ENCODE measurements at places on chromosomes 1 and 21.

- no peak for DNase-seq
Observed at GRCh38 chr1:89711140-89711778, 78.3 kb downstream of the LRRC8C start.

DNA sequence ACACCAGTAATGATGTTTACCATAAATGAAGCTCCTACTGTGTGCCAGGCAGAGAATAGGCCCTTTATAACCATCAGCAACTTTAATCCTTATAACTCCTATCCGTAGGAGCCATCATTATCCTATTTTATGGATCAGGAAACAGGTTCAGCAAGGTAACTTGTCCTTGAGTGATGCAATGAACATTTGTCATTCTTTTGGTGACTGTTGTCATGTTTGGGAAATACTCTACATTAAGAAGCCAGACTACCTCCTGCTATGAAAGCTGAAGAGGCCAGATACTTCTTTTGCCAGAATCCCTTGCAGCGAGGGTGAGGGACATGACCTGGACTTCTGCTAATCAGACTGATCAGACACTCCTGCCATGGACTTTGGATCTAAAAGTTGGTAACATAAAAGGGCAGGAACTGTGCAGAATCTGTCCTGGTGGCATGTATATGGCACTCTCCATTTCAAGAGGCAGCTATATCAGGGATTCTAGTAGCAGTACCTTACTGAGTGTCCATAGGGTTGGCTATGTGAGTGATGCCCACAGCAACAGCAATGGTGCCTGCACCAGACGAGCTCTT, 33.1 kb upstream of the SRRM1 start:
- no peak for DNase-seq

DNA sequence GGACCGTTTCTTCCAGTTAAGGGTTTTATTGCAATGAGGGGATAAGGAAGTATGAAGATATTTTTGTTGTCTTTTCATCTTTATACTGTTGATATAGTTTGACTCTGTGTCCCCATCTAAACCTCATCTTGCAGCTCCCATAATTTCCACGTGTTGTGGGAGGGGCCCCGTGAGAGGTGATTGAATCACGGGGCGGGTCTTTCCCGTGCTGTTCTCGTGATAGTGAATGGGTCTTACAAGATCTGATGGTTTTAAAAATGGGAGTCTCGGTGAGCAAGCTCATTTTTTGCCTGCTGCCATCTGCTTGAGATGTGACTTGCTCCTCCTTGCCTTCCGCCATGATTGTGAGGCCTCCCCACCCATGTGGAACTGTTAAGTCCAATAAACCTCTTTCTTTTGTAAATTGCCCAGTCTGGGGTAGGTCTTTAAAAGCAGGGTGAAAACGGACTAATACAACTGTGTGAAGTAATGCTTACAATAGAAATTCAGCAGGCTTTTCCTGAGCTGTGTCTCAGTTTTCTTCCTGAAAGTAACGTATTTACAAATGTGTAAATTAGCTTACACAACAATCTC, 377.3 kb downstream of the SIPA1L2 start:
- DNase-seq, result no peak

- no peak for DNase-seq
Observed at GRCh38 chr1:54304518-54304917, 101.7 kb downstream of the SSBP3 start.

DNA sequence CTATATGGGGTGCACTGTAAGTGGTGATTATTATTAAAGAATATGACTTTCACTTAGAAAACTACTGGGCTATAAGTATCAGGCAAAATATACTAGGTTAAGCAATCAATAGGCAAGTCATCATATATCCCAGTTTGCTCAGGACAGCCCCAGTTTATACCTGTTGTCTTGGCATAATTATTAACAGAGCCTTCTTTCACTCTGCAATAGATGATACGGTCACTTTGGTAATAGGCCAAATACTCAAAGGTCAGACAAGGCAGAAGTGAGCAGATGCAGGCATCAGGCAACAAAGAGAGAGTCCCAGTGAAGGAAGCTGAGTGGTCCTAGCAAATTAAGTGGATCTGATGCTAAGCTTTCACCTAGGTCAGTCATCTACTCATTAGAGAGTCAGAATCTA, 599.9 kb downstream of the LMO4 start:
- DNase-seq, result no peak

DNA sequence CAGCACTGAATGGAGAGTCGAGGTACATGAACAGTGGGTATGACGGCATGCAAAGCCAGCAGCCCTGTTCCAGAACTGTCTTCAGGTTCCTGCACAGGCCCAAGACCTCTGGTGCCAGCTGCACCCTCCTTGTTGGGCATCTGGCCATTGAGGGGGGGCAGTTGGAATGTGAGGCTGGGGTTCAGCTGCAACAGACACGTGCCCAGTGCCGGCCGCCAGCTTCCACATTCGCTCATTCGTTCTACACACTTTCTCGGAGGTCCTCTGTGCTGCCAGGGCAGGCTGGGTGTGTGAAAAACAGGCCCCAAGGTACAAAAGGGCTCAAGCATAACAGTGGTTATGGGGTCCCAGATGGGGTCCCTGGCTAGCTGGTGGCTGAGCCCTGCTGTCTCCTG, 37.9 kb upstream of the SLC19A1 start:
- no peak for DNase-seq

GRCh38 chr1:6299557-6300165, 38.8 kb upstream of the GPR153 start:
- DNase-seq, result no peak

GRCh38 chr1:183918589-183918988, 113.7 kb downstream of the RGL1 start:
- no peak for DNase-seq

- no peak for DNase-seq
Observed at GRCh38 chr1:157829210-157829609, 9.3 kb upstream of the FCRL1 start.

DNA sequence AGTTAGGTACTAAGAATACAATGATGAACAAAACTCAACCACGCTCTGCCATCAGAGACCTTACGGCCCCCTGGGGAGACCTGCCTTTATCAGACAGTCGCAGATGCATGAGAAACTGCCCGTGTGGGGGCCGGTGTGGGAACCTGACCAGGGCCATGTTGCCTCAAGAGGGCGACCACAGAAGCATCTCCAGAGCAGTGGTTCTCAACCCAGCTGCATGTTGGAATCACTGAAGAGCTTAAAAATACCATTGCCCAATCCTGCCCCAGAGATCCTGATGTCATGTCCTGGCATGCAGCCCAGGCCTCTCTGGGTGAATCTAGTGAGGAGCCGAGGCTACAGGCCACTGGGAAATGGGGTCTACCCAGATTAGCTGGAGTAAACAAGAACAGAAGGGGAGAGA, 108.7 kb downstream of the PRDM2 start:
- no peak for DNase-seq

GRCh38 chr1:34850382-34850781, 9.2 kb downstream of the SMIM12 start:
- DNase-seq, result no peak

- DNase-seq, result no peak
Observed at GRCh38 chr1:19037659-19038058, 81.2 kb upstream of the IFFO2 start.

- no peak for DNase-seq
Observed at GRCh38 chr1:21089731-21090130, 87.0 kb downstream of the EIF4G3 start.

GRCh38 chr1:203638103-203638475, 11.5 kb downstream of the ATP2B4 start:
- no peak for DNase-seq

GRCh38 chr1:32112806-32113375, 5.0 kb downstream of the KPNA6 start:
- DNase-seq, result no peak

DNA sequence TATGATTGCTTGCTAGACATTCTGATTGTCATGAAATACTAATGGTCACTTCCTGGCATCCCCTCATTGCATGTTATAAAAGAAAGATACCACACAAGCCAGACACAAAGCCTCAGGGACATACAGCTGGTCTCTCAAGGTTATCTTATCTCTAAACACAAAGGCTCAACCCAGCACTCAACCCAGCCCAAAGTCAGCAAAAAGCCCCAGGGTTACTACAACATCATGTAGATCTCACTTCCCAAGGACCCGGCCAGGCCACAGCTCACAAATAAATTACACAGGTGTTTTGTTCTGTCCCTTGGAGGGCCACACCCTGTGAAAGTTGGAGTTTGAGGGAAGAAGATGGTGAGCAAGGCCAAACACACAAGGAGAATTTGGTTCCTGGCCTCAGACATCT, 109.7 kb upstream of the BARHL2 start:
- DNase-seq, result no peak

- no peak for DNase-seq
Observed at GRCh38 chr1:35810096-35810881, 2.5 kb downstream of the AGO4 start.

DNA sequence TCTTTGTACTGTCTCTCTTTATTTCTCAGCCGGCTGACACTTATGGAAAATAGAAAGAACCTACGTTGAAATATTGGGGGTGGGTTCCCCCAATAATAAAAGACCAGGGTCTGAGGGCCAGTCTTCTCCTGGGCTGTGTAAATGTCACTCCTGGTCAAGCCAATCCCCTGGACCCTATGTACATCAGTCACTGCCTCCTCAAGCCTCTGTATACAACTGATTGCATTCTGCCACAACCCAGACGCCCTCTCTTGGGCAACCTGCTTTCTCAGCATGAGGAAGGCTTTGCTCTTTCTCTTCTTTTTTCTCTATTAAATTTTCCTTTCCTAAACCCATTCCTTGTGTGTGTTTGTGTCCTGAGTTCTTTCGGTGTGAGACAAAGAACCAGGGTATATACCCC, 84.1 kb upstream of the SERBP1 start:
- no peak for DNase-seq

DNA sequence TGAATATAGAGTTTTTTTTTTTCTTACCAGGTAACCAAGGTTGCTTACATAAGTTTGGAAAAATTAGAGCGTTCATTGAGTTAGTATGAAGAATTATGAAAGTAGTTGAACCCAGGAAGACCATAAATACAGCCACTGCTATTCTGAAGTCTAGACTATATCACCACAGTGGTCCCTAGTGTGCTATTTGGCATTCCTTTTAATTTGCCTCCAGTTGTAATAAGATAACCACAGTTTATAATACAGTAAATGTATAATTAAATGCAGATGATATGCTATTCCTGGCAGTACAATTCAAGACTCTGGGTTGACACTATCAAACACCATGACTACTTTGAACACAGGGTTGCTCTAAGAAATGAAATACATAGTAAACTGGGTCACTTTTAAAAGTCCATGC, 270.5 kb downstream of the BRINP2 start:
- DNase-seq, result no peak

DNA sequence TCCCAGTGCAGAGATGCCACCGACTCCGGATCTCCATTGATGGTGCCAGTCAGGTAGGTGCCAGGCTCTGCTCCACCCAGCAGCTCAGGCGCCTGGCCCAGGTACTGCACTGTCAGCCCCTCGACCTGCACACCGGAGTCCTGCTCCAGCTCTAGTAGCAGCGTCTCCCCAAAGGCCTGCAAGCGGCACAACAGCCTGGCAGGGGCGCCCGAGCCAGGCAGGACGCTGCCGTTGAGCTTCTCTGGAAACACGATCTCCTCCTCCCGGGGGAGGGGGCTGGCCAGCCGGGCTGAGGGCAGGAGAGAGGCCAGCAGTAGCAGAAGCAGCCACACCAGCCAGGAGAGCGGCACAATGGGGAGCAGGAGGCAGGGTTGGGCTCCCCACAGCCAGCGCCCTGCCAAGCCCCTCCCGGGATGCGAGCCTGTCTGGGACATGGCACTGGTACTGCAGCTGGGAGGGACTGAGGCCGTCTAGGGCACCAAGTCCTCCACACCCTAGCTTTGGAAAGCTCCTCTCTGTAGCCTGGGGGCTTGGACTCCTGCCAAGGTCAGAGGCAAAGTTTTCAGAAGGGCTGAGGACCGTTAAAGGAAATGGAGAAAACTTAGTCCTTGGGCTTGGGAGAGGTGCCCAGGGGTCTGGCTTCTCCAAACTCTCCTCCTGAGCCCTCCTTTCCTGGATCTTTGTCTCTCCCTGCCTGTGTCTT, 509 bp downstream of the ADAMTS4 start:
- DNase-seq, result peak; percentile 82

GRCh38 chr1:32470431-32470830, 5.6 kb downstream of the ZBTB8B start:
- DNase-seq, result no peak

DNA sequence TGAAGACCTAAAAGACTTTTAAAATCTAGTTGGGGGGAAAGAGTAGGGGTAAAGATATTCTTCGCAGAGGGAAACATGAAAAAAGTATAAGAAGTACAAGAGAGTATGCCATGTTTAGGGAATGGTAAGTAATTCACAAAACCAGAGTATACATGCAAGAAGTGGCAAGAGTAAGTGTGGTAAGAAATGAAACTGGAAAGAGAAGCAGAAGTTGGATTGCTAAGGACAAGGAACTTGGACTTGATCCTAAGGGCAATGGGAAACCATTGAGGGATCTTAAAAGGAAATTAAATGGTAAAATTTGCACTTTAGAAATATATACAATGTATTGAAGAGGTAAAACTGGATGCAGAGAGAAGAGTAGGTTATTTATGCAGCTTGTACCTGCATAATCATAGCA, 9.2 kb upstream of the ZNF644 start:
- no peak for DNase-seq

DNA sequence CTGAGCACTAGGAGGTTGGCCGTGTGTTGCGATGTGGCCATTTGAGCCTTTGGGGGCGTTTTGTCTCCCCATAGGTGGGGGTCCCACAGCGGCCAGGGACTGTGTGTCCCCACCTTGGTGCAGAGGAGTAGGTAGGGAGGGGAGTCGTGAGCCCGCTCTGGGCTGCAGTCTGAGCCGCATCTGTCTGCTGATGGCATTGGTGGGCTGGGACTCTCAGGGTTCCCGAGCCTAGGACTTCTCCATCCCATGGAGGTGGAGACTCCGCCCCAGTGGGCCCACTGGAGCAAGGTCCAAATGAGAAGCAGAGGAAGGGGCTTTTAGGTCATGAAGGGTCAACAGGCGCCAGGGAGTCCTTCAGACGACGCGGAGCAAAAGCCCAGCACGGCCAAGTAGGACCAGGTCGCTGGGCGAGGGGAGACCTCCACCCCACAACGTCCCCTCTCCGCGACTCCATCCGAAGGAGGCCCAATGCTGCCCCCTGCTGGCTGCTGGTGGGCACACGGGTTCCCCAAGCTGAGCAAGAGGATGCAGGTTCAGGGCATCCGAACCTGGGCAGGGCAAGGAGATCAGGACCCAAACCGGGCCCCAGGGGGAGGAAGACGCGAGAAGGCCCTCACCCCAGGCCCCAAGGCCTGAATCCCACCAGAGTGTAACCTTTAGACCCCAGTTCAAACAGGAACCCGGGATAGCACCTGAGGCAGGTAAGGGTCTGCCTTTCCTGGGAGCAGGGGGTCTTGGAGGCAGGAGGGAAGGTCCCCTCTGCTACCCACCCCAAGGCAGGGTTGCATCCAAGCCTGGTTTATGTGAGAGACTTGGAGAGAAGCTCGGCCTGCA, 14.9 kb downstream of the TTC34 start:
- DNase-seq, result peak; percentile 47

DNA sequence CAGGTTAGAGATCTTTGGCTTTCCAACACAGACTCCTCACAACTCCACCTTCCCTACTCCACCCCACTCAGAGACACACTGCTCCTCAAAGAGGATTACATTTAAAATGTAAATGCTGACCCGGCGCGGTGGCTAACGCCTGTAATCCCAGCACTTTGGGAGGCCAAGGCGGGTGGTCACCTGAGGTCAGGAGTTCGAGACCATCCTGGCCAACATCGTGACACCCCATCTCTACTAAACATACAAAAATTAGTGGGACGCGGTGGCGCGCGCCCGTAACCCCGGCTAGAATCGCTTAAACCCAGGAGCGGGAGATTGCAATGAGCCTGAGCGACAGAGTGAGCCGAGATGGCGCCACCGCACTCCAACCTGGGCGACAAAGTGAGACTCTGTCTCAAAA, 1.8 kb upstream of the ANP32E start:
- no peak for DNase-seq

GRCh38 chr1:7703321-7704213, 67.5 kb upstream of the VAMP3 start:
- peak; percentile 43 for DNase-seq

Data from femur (tissue), 1 donor.